ENCODE measurements at places on chromosomes 6 and 20.

DNA sequence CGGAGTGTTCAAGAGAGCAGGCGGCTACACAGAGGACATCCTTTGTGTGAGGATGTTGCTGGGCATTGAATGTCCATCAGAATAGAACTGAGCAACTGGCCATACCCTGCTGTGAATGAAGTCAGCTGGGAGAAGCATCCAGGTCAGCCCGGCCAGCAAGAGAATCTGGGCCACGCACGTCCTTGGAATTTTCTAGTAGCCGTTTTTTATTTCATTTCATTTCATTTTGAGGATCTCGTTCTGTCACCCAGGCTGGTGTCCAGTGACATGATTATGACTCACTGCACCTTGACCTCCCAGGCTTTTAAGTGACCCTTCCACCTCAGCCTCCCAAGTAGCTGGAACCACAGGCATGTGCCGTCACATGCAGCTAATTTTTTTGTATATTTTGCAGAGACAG, 97.9 kb downstream of the SSR1 start:
- DNase-seq = no peak

DNA sequence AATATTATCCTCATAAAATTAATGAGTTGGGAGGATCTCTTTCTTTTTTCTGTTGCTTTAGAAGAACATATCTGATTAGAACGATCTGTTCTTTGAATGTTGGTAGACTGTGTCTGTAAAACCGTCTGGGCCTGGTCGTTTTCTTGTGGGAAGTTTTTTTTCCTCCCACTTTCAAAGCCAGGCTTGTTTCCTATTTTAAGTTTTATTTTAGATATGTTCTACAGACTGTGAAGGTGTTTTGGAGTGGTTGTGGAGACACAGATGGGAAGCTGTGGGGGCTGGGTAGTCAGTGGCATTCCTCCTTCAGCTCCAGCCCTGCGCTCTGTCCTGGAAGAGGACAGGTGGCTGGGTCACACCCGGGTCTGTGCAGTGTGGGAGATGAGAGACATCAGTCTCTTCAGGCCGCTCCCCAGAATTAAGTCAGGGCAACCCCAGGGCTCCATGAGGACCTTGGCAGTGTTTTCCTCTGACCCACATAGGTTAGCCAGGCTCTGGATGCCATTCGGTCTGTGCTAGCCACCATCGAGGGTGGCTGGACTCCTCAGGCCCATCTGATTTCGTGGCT, 92.0 kb upstream of the SCP2D1 start:
- no peak for DNase-seq

DNA sequence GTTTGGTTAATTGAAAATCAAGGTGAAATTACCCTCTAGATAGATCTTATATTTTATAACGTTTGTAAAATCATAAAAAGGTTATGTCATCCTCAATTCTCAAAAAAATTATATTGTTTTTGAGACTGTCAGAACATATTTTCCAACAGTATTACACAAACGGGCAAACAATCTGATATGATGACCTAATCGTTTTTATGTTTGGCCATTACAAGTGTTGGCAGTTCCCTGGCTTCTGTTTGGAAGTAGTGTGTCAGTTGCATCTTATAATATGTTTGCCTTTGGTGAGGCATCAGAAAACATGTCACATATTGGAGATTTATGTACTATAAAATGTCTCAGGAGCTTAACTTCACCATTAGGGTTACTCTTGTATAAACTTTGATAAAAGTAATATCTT, 308.1 kb upstream of the EPHA7 start:
- no peak for DNase-seq

DNA sequence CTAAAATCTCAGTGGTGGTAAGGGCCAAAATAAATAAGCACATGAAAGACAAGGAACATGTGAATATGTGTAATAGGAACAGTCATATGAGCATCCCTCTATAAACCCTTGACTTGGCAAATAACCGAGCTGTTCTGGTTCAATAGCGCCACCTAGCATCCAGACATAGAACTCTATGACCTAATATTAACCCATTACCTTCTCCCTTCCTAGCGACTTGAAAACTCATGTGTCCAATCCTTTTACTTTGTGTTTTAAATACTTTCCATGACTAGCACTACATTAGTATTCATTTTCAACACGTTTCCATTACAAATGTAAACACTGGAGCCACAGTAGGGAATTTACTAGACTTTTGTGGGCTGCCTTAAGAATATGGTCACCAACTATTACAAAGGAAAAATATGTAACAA, 279.7 kb downstream of the UST start:
- no peak for DNase-seq

DNA sequence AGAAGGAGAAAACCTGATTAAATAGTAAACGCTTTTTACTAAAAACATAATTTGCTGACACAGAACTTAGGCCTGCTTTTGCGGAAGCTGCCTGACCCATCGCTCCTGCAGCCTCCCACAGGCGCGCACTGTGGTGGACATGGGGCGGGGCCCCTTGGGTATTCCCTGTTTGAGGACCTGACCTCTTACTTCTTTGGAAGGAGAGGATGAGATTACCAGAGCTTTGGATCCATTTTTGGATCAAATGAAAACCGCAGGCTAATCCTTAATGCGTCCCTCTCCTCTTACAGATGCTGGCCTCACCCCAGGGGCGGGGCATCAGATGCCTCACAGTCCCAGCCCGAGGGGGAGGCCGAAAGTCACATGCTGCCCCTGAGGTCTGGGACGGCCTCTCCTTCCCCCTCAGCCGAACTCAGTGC, 151.0 kb downstream of the SCML4 start:
- no peak for DNase-seq

DNA sequence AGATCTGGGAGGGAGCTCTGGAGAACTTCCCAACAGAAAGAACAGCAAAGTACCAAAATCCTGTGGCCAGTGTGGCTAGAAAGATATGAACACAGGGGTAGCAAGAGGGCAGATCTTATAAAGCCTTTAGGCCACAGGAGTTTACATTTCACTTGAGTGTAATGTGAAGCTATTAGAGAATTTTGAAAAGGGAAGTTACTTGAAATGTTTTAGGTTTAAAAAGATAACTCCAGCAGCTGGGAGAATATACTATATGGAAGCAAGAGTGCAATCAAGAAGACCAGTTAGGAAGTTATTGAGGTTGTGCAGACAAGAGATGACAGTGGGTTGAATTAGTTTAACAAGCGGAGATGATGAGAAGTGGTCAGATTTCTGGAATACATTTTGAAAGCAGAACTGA, 7.9 kb downstream of the SUPT3H start:
- DNase-seq = no peak

DNA sequence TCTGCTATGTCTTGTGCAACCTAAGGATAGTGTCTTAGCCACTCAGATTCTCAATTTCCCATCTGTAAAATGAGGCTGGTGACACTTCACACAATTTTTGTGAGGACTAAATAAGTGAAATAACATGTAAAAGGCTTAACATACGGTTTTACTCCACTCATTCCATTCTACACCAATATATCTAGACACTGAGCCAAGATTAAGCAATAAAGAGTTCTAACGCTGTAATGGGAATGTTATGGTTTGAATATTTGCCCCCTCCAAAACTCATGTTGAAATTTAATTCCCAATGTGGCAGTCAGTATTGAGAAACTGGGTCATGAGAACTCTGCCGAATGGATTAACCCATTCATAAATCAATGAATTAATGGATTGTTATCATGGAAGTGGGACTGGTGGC, 301.0 kb downstream of the HACE1 start:
- no peak for DNase-seq

DNA sequence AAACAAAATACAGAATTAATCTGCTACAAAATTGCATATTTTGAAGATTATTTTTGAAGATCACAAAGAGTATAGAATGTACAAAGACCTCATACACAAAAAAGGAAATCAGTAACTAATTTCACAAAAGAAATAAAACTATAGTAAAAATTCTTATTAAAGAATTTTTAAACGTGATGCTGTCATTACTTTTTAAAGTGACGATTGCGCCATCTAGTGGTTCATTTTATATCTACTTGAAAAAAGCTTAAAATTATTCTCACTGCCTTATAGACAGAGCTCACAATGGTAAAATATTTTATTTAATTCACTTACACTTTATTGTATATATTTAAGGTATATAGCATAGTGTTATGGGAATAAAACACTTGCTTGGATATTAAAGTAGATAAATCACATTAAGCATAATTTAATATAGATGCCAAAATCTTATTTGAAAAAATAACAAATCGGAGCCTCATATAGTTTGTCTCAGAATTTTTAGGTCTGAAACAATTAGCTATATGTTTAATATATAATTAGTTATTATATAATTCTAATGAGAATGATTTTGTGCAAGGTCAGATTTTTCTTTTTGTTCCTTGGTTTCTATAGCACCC, 128.8 kb downstream of the PHF3 start:
- DNase-seq = no peak

Measured in hypothalamus (tissue), 51 donors.